ENCODE measurements at places on chromosomes 2 and 18.

GRCh38 chr2:71944806-71945602, 202.7 kb downstream of the CYP26B1 start:
- DNase-seq = no peak

DNA sequence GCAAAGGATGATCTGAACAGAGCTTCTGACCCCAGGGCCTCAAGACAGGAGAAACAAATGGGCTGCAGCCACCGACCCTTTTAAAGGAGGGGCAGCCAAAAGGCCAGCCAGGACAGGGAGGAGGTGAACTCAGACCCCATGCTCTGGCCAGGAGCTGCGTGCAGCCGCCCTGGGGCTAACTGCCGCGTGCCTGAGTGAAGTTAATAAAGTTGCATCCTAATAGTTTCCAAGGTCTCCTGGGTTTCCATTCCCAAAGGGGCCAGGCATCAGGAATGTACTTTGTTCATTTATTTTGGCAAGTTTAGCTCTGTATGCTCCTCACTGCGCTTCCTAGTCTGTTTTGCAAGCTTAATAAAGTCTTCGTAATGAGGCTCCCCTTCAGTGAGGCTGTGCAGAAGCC, 60.7 kb downstream of the EN1 start:
- no peak for DNase-seq

DNA sequence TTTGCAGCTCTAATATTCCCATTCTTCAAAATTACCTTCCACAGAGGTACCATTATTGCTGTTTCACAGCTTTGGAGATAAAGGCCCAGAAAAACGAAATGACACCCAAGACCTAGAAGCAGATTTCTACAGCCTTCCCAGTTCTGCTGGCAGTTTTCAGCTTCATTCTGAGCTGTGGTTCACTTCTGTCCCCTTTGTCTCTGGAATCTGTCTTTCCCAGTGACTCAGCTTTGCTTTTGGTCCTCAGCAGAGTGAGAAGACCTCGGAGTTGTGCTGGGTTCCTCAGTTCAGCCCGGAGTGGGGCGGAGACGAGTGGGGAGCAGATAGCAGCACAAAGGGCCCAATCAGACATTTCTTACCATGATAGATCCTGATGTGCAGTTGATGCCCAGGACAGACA, 180.7 kb upstream of the CXCR4 start:
- no peak for DNase-seq

DNA sequence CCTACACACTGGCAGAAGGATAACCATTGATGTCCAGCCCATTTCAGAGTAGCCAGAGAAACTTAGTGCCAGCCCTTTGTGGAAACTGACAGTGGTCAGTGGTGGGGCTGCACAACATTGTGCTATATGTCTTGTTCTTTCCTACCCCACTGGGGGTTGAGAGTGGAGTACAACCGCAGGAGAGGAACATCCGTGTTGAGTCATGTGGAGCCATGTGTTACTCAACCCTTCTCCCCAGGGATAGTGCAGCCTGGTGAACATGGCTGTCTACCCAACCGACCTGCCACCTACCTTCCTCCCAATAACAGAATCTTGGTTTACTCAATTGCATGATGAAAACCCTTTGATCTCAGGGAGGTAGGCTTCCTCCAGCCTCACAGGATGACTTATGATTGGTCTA, 65.3 kb upstream of the MAPK4 start:
- DNase-seq = no peak

GRCh38 chr18:23711426-23711825, 22.2 kb downstream of the LAMA3 start:
- DNase-seq = no peak

DNA sequence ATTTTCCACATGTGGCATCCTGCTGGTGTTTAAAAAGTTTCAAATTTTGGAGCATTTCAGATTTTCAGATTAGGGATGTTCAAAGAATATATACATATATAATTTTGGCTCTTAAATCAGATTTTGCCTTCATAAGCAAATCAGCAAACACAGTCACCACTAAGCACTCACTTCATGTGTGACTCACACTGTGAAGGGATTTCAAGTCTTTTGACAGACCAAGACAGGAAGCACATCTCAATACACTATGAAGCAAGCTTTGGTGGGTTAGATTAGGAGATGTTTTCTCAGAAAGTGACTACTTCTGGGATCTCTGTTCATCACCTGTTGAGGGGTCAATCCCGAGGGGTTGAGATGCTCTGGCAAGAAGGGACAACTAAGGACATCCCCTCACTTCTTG, 227.8 kb upstream of the RBBP8 start:
- no peak for DNase-seq

DNA sequence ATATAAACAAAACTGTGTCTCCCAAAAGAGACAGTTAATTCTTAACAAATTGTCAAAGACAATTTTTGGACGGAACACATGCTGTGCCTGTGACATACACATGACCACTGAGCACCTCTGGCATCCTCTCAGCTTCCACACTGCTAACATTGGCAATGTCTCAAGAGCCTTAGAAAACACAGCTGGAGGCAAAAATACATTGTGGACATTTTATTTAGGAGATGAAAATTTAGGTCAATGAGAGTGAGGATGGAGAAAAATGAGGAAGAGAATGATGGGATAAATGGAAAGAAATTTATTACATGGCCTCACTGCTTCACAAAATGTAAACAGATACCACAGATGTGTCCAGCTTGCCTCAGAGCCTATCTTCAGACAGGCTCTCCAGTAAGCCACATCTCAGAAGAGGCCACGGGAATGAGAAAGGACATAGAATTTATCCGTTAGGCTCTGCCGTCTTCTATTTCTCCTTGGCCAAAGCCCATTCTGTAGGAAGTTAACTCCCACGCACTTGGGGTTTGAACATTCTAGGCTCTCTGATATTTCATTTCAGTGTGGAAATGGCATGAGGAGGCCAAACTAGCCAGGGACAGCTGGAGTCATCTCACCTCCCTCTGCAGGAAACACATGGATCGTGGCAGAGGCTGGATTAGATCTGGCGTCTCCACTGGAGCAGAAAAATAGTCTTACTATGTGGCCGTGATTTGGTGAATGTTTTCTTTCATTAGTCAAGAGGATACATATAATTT, 519.4 kb upstream of the DSEL start:
- no peak for DNase-seq

GRCh38 chr2:46358713-46359112, 61.5 kb downstream of the EPAS1 start:
- no peak for DNase-seq

DNA sequence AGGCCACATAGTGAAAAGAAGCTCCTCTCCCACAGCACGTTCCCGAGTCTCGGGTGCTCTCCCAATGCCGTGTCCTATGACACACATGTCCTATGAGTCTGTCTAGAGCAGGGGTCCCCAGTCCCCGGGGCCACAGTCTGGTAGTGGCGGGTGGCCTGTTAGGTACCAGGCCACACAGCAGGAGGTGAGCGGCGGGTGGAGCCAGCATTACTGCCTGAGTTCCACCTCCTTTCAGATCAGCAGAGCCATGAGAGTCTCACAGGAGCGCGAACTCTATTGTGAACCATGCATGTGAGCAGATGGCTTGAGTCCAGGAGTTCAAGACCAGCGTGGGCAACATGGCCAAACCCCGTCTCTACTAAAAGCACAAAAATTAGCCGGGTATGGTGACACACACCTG, 112.6 kb downstream of the ZBTB7C start:
- DNase-seq = no peak

DNA sequence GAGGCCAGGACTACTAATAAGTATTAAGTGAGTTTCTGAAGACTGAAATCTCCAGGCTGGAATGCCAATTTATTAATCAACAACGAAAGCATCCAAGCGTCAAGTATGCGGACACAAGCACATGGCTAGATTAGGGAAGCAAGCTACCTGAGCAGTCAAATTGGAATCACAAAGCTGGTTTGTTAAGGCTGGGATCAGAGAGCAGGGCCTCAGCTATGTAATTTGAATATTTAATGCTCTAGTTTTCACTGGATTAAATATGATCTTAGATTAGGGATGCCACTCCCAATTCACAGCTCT, 5.7 kb downstream of the CCL20 start:
- DNase-seq = no peak

- no peak for DNase-seq
Observed at GRCh38 chr2:73156539-73157124, 43.9 kb upstream of the RAB11FIP5 start.

GRCh38 chr2:160308476-160308875, 108.4 kb upstream of the ITGB6 start:
- DNase-seq = no peak

GRCh38 chr2:216404010-216404618, 8.2 kb upstream of the SMARCAL1 start:
- DNase-seq = peak; percentile 5

DNA sequence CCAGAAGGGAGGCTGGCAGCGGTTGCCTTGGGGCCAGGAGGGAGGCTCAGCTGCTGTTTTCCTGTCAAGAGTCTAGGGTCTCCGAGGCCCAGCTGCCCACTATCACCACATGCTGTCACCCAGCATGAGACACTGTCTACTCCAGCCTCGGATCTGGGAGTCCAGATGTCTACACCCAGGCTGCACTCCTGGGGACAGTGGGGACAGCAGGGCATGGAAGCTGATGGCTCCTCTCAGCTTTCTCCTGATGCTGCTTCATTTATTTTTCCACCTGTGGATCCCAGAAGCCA, 134.0 kb downstream of the PTGR3 start:
- no peak for DNase-seq

- no peak for DNase-seq
Observed at GRCh38 chr18:8681196-8681595, 24.2 kb upstream of the MTCL1 start.

DNA sequence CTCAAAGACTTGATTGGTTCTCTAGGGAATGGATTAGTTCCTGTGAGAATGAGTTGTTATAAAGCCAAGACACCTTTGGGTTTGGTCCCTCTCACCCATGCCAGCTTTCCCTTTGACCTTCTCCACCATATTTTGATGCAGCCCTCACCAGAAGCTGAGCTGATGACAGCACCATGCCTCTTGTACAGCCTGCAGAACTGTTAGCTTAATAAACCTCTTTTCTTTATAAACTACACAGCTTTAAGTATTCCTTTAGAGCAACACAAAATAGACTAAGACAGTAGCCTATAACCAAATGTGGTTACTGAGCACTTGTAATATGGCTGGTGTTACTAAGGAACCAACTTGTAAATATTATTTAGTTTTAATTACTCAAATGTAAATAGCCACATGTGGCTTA, 55.1 kb downstream of the BAZ2B start:
- DNase-seq = no peak

DNA sequence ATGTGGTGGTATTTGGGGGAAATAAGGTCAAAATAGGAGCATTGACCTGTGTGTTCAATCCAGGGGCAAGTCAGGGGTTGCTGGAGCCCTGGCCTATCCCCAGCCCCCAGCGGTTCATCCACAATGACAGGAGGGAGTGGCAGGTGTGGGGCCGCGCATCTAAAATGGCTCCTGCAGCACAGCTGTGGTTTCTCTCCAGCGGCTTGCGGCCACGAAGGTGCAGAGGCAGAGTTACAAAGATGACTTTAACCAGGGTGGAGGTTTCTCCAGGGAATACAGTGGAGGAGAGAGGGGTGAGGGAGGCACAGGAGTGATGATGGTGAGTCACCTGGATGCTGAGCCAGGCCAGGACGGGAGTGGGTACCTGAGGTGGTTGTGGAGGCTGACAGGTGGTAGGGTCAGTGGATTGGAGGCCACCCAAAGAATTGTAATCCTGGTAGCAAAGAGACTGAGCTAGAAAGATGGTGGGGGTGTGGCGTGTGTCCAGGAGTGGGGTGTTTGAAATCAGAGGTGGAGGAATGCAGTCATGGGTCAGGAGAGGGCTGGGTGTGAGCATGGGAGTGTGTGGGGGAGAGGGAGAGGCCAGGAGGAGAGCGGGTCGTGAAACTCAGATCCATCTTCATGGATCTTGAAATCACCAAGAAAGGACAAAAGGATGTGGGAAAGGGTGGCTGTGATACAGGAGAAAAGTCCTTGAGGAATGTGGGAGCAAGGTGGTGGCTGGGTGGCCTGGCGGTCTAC, 83.2 kb downstream of the CTIF start:
- DNase-seq = no peak

DNA sequence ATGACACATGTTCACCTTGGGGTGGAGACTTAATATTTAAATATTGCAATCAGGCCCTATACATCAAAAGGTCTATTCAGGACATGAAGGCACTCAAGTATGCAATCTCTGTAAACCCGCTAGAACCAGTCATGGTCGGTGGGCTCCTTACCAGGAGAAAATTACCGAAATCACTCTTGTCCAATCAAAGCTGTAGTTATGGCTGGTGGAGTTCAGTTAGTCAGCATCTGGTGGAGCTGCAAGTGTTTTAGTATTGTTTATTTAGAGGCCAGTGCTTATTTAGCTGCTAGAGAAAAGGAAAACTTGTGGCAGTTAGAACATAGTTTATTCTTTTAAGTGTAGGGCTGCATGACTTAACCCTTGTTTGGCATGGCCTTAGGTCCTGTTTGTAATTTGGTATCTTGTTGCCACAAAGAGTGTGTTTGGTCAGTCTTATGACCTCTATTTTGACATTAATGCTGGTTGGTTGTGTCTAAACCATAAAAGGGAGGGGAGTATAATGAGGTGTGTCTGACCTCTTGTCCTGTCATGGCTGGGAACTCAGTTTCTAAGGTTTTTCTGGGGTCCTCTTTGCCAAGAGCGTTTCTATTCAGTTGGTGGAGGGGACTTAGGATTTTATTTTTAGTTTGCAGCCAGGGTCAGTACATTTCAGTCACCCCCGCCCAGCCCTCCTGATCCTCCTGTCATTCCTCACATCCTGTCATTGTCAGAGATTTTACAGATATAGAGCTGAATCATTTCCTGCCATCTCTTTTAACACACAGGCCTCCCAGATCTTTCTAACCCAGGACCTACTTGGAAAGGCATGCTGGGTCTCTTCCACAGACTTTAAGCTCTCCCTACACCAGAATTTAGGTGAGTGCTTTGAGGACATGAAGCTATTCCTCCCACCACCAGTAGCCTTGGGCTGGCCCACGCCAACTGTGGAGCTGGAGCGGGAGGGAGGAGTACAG, 108.1 kb downstream of the XRCC5 start:
- no peak for DNase-seq

GRCh38 chr2:18930971-18931370, 341.6 kb upstream of the NT5C1B start:
- no peak for DNase-seq

DNA sequence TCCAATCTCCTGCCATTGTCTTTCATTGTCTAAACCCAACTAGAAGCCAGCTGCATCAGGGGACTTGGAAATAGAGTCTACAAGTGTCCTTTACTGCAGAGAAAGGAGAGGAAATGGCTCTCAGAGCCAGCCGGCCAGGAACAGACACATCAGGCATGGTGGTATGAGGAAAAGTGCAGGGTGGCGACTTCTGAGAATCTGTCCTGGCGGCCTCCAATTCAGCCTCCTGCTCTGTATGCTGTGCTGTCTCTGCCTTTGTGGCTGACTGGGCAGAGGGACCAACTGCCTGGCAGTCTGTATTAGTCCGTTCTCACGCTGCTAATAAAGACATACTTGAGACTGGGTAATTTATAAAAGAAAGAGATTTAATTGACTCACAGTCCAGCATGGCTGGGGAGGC, 36.8 kb upstream of the AQP4 start:
- no peak for DNase-seq

GRCh38 chr2:239977111-239977510, 48.0 kb downstream of the NDUFA10 start:
- DNase-seq = no peak
